ENCODE measurements at places on chromosomes 6 and 20.

DNA sequence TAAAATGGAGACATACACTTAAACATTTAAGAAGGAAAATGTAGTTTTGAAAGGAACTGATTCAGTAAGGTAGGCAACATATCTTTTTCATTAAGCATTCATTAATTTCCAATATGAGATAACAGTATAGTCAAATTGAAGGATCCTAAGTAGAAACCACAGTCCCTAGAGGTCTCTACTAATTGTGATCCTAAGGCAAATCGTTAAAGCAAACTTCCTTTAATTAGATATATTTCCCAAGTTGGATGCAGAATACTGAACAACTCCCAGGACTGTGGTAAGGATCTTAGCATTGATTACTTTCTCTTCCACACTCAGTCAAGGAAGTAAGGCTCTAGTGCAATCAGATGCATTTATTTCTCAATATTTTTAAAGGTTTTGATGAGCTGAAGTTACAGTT, 604.1 kb upstream of the GJE1 start:
- DNase-seq = no peak

DNA sequence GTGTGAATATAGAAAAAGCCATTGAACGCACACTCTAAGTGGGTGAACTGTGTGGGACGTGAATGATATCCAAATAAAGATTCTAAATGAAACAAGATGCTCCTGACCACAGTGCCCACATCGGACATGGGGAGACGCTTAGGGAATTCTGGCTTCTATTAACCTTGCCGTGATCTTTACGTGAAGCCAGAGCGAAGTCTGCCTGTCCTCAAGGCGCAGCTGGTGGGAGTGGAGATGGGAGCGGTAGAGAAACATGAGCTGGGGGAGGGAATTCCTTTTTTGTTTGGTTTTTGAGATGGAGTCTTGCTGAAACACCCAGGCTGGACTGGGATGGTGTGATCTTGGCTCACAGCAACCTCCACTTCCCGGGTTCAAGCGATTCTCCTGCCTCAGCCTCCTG, 46.0 kb downstream of the VSTM2L start:
- no peak for DNase-seq

DNA sequence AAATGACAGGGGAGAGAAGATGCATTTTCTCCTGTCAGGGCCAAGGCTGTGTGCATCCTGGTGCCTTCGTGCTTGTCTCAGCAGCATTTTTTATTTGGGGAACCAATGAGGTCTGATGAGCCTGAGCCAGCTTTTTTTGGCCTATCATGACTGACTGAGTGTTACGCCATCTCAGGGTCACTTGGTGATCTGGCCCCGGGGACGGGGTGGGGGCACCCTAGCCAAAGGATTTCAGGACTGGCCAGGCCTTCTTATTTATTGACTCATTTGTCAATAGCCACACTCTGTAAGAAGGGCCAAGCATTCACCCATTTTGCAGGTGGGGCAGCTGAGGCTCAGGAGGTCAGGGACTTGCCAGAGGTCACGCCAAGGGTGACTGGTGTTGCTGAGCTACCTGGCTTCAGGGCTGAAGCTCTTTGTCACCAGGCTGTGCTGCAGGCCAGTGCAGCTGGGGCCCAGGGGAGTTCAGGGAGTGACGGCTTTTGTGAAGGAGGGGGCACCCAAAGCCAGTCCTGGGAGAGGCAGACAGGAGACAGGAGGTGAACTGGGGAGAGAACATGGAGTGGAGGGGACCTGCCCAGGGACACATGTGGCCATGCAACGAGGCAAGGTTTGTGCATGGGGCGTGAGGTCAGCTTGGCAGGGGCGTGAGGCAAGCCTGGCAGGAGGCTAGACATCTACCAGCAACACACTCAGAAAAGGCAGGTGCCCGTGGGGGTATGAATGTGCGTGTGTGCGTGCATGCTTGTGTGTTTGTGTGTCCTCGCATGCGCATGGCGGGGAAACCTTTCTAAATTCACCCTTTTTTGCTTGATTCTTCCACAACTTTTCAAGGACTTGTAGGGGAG, 31.1 kb downstream of the VSTM2L start:
- no peak for DNase-seq

DNA sequence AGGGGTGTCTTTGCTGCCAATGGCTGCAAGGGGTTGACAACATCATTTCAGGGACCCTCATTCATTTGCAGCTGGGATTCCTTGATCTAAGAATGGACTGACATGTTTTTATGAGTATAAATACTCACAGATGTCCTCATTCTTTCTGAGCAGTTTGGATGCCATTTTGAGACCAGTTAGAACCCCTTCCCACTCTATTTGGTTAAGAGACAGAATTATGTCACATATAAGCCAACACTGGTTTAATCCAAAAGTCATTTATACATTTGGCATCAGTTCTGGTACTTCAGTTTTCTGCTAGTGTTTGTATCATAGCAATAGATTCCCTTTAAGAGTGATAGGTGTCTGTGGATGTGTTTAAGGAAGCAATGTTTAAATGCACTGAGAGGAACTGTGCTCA, 248.8 kb downstream of the SAMD5 start:
- DNase-seq = no peak

DNA sequence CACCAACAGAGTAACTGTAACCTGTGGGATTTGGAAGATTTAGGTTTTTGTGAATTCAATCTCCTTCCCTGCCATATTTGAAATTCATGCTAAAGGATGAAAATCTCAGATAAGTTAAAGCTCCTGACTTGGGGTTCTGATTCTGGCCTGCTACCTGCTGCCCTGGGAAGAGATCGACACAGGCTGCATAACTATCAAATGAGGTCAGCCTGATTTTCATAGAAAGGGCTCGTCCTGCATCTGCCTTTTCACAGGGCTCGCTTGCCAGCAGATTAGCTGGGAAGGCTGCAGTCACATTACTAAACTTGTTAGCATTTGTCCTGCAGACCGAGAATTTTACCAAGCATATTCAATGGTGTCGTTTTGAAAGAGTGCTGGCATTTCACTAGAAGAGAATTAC, 14.6 kb downstream of the GCLC start:
- no peak for DNase-seq

- DNase-seq = no peak
Measured at GRCh38 chr20:63915471-63915870, 20.5 kb downstream of the DNAJC5 start.

DNA sequence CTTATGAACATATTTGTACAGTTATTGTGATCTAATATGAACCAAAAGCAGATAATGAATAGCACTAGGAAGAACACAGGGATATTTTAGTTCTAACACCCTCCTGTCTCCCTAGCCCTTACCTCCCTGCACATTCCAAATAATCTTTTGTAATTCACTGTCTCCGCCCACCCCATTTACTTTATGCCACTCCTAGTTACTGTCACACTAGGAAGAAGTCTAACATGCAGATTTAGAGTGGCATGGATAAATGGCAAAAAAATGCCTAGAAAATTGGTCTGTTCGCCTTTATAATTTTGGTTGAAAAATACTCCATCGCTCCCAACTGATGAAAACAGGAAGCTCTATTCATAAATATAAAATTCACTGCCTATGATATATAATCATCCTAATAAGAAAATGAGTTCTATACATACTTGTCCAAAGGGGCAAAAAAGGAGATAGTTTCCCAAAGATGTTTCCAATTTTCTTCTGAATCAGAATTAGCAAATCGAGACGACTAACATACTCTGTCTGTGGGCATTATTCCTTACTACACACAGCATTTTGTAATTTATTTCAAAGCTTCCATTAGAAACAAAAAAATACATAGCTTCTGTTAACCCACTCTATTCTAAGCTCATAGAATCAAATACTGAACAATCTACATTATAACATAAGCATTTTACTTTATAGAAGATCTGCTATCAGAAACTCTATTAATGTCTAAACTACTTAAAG, 1.3 kb upstream of the RUNX2 start:
- no peak for DNase-seq

DNA sequence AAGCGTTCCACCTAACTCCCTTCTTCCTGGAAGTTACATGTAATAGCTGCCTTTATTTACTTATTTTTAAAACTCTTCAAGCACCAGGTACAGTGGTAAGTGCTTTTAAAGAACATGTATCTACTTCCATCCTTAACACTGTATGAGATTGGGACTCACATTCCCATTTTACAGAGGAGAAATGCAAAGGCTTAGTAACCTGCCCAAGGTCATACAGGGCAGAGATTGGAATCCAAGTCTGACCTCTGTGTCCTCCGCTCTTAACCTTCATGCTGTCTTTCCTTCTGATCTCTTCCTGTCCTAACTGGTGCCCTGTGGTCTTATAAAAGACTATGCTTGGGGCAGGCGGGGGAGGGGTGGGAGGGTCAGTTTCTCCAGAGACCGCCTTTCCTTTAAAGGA, 1.6 kb downstream of the B4GALT5 start:
- no peak for DNase-seq

GRCh38 chr6:5466281-5467136, 205.2 kb downstream of the FARS2 start:
- no peak for DNase-seq

- no peak for DNase-seq
Measured at GRCh38 chr20:13517831-13518230, 120.9 kb downstream of the TASP1 start.

- no peak for DNase-seq
Measured at GRCh38 chr6:55239099-55239498, 64.8 kb downstream of the HCRTR2 start.

DNA sequence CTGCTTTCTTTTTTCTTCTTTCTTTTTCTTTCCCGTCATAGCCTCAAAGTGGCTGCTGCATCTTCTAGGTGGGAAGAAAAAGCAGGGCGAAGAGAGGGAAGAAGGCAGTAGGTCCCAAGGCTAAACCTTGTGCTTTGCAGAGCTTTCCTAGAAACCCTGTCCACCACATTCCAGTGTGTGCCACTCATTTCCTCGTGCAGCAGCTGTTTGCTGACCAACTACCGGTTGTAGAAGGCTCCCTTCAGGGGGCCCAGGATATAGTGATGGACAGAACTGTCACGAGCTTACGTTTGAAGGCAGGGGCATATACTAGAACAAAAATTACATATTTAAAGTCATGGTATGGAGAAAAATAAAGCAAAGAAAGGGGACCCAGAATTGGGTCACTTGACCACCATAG, 103.0 kb downstream of the SASH1 start:
- no peak for DNase-seq

DNA sequence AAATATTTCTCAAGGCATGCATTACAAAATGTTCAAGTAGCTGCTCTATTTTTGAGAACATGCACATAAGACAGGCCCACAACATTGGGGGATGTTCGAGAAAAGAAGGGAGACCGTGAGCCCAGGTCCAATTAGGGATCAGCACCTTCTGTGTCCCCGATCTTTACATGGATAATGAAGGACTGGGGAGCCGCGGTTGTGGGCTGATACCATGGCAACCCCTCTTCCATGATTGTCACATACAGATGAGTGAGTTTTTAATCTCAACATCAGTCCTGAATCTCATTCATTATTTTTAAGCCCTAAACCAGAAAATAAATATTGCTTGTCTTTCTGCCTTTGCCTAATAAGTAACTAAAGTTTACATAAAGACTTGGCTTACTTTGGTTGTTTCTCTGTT, 935.7 kb downstream of the KIF16B start:
- DNase-seq = no peak

GRCh38 chr6:88611721-88612120, 351.7 kb downstream of the RNGTT start:
- no peak for DNase-seq

DNA sequence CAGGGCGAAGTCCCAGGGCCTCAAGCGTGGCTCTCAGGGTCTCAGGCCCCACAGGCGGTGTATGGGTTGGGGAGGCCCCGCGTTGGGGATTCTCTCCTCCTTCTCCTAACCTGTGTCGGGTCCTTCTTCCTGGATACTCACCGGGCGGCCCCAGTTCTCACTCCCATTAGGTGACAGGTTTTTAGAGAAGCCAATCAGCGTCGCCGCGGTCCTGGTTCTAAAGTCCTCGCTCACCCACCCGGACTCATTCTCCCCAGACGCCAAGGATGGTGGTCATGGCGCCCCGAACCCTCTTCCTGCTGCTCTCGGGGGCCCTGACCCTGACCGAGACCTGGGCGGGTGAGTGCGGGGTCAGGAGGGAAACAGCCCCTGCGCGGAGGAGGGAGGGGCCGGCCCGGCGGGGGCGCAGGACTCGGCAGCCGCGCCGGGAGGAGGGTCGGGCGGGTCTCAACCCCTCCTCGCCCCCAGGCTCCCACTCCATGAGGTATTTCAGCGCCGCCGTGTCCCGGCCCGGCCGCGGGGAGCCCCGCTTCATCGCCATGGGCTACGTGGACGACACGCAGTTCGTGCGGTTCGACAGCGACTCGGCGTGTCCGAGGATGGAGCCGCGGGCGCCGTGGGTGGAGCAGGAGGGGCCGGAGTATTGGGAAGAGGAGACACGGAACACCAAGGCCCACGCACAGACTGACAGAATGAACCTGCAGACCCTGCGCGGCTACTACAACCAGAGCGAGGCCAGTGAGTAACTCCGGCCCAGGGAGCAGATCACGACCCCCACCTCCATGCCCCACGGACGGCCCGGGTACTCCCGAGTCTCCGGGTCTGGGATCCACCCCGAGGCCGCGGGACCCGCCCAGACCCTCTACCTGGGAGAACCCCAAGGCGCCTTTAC, at the start of gene HLA-G:
Gene HLA-G (plus strand): TSS at position 247 of the 892 bp plus-strand sequence. CDS start 20 bp downstream, at position 267.
- no peak for DNase-seq

DNA sequence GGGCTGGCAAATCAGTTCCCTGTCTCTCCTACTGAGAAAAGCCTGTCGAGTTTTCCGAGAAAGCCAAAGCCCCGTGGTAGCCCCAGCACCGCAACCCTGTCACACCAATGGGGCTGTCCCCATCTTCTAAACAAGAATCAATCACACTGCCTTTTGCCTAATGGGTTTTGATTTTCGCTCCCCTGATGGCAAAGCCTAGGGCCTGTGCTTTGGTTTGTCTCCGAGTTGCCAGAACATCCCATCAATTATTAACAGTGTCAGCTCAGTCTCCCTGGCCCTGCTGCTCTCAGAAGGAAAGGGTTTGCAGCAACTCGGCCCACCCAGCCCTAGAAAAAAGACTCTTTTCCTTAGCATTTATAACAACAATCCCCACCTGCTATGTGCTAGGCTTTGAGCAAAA, 4.2 kb downstream of the KCNB1 start:
- DNase-seq = no peak

GRCh38 chr6:324116-324728, 31.9 kb downstream of the DUSP22 start:
- DNase-seq = no peak

DNA sequence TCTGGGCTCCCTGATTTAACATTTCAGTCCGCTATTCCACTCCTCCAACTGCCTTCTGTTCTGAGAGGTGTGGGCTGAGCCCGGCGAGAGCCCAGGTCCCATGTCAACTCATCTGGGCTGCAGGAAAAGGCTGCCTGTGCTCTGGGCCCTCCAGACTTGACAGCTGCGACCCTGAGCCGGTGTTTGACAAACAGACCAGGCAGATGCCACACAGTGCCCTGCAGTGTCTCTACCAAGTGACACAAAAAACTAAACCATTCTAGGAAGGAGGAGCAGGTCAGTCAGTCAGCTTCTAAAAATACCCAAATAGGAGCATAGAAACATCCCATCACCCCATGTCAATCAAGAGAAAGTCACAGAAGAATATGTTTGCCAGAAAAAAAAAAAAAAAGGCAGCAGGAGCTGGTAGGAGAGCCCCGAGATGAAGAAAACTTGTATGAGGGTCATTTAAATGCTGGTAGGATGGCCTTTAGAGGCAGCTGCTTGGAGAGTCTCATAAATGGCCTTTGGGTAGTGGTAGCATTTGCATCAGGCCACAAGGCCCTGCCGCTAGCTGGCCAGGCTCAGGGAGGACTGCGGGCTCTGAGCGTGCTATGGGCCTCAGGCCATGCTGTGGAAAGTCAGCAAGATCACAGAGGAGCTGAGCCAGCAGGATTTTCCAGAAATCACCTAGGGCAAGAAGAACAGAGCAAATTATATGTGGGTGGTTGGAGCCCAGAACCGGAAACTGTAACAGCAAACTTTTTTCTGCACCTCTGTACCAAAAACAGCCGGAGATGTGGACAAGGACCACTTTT, 36.6 kb upstream of the GFOD1 start:
- no peak for DNase-seq

GRCh38 chr6:123808556-123808955, 4.9 kb downstream of the NKAIN2 start:
- DNase-seq = no peak

Data from stimulated activated naive CD8-positive, alpha-beta T cell treated with anti-CD3 and anti-CD28 coated beads, Interleukin-15, amount 100 ng/mL, for 72 hours (primary cell).